Adrenal gland (tissue), 19 donors: ENCODE measurements at places on chromosomes 11 and 22. TPM values are rescaled to one million over a fixed set of nuclear protein-coding genes. Genes with fewer than 3 reads are reported as not detected.
A peak's percentile ranks its signal among the peaks of the same experiment; 100 is the strongest.

- H3K27ac ChIP-seq, result peak overlapping the region; percentile 34
- no peak for DNase-seq
- H3K27me3 ChIP-seq, result peaks cover 18% of the 10 kb centered on the region
- no peaks in the 10 kb centered on the region for H3K36me3 ChIP-seq
- H3K4me3 ChIP-seq, result no peak overlapping the region
- H3K4me1 ChIP-seq, result no peaks in the 10 kb centered on the region
Observed at GRCh38 chr11:58905011-58905720, 34.1 kb upstream of the GLYATL1 start.

The KRTAP5-8 gene
- not detected for total RNA-seq

DNA sequence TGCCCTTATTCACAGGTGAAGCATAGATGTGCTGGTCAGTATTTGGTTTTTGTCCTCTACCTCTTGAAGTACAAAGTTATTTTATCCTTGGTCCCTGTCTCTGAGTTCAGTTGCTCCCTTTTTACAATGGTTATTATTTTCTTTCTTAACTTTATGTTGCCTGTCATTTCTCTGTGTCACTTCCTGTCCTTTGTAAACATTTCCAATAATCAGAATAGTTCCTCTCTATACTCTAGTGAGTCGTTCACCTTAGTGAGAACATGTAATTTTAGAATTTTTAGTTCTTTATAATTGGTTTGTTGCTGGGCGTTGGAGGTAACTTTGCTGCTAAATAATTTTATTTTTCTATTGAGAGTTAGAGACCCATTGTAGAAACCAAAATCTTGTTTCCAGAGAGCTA, 16.0 kb downstream of the CSTPP1 start:
- H3K4me3 ChIP-seq, result no peak overlapping the region
- H3K27me3 ChIP-seq, result no peaks in the 10 kb centered on the region
- no peaks in the 10 kb centered on the region for H3K36me3 ChIP-seq
- peaks cover 10% of the 10 kb centered on the region for H3K4me1 ChIP-seq
- no peak overlapping the region for H3K27ac ChIP-seq
- DNase-seq, result no peak

- DNase-seq, result no peak
- peaks cover 11% of the 10 kb centered on the region for H3K27me3 ChIP-seq
Observed at GRCh38 chr11:124717421-124717785, 22.3 kb upstream of the NRGN start.

GRCh38 chr22:33451866-33452469, 393.8 kb upstream of the SYN3 start:
- H3K36me3 ChIP-seq, result no peaks in the 10 kb centered on the region
- H3K27me3 ChIP-seq, result no peaks in the 10 kb centered on the region
- no peak overlapping the region for H3K4me3 ChIP-seq
